Suprapubic skin (tissue), 4 donors: ENCODE measurements at places on chromosomes 13 and 19. TPM values are rescaled to one million over a fixed set of nuclear protein-coding genes. Genes with fewer than 3 reads are reported as not detected.

The ZNF8 gene
- 9.0 TPM for total RNA-seq

The C19orf67 gene
- not detected for total RNA-seq

The LILRA1 gene
- not detected for total RNA-seq

The CCNA1 gene
- 0.65 TPM for total RNA-seq

The SPRY2 gene
- 34.7 TPM for total RNA-seq

The ZNF486 gene
- 5.2 TPM for total RNA-seq

The PRODH2 gene
- not detected for total RNA-seq

The ZIM2 gene
- total RNA-seq, result not detected

The ZNF578 gene
- total RNA-seq, result 0.64 TPM

The ERICH6B gene
- not detected for total RNA-seq

The MYO16 gene
- total RNA-seq, result 0.98 TPM

The GAPDHS gene
- 8.4 TPM for total RNA-seq

The MIA gene
- 4.8 TPM for total RNA-seq

The TMPRSS9 gene
- total RNA-seq, result not detected

The SPINT2 gene
- 465 TPM for total RNA-seq

The ZNF844 gene
- total RNA-seq, result 13.2 TPM

The LILRA5 gene
- not detected for total RNA-seq

The SPRED3 gene
- 0.44 TPM for total RNA-seq

The FAAP24 gene
- total RNA-seq, result 1.0 TPM

The TEX101 gene
- not detected for total RNA-seq

The ATP4B gene
- total RNA-seq, result not detected

The KLK14 gene
- 22.8 TPM for total RNA-seq

The FGF22 gene
- 5.2 TPM for total RNA-seq

The FREM2 gene
- total RNA-seq, result 2.1 TPM

The LRRC63 gene
- not detected for total RNA-seq

The PHLDB3 gene
- 74.4 TPM for total RNA-seq

The KLK3 gene
- 0.96 TPM for total RNA-seq

The SMIM44 gene
- not detected for total RNA-seq

The SYNGR4 gene
- not detected for total RNA-seq

The SCEL gene
- total RNA-seq, result 250 TPM

The ZNF285 gene
- total RNA-seq, result 0.79 TPM

The CEACAM16 gene
- not detected for total RNA-seq

The URAD gene
- total RNA-seq, result not detected

The ZNF229 gene
- total RNA-seq, result 0.83 TPM

The ZNF112 gene
- total RNA-seq, result 3.8 TPM

The HNRNPA1L2 gene
- total RNA-seq, result 2.5 TPM

The BCAM gene
- total RNA-seq, result 67.5 TPM

The CC2D1A gene
- 50.5 TPM for total RNA-seq

The C19orf85 gene
- total RNA-seq, result not detected

The SBK3 gene
- total RNA-seq, result not detected

The CEACAM4 gene
- not detected for total RNA-seq

The TICAM1 gene
- 21.3 TPM for total RNA-seq

The FLT1 gene
- total RNA-seq, result 14.2 TPM

The MYADM gene
- total RNA-seq, result 66.7 TPM
